ENCODE measurements at places on chromosomes 7 and 10. TPM values are rescaled to one million over a fixed set of nuclear protein-coding genes. Genes with fewer than 3 reads are reported as not detected.
A peak's percentile ranks its signal among the peaks of the same experiment; 100 is the strongest.

- no peak for DNase-seq
- no peaks in the 10 kb centered on the region for H3K4me1 ChIP-seq
- no peaks in the 10 kb centered on the region for H3K27me3 ChIP-seq
- no peak overlapping the region for H3K4me3 ChIP-seq
Observed at GRCh38 chr7:6545398-6546126, 5.7 kb downstream of the GRID2IP start.

DNA sequence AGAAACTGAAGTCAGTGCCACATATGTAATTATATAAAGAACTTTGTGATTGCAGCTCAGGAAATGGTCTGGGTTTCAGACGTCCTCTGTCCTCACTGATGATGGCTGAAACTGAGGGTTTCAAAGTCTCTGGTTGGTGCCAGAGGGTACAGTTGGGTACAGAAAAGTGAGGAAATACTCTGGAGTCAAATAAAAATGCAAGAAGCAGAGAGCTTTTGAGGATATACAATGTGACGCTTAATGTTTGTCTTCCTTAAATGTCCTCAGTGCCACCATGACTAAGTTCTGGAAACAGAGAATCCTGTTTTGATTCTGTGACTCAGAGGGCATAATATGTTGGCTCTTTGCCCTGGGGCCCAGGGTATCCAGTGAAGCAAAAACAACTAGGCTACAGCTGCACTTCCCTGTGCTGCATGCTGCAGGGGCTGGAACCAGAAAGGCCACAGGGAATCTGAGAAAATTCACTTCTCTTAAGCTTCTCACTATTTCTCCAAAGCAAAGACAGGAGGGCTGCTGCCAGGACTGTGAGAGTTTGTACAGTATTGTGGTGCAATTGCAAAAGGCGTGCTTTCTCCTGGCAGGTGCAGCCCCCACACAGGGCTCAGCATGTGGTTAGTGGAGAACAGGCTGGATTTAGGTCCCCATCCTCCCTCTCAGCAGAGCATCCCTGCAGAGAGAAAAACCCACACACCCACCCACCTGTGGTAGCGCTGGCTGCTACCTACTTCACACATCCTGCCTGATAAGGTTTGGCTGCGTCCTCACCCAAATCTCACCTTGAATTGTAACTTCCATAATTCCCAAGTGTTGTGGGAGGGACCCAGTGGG is 169.5 kb upstream of the SVIL start:
- H3K27me3 ChIP-seq: no peaks in the 10 kb centered on the region
- H3K27ac ChIP-seq: peak overlapping the region; percentile 81
- H3K36me3 ChIP-seq: no peaks in the 10 kb centered on the region

GRCh38 chr7:67825356-67825755 is 828.7 kb downstream of the TYW1 start:
- no peak for DNase-seq
- no peak overlapping the region for H3K27ac ChIP-seq
- no peak overlapping the region for H3K4me3 ChIP-seq
- H3K27me3 ChIP-seq: no peaks in the 10 kb centered on the region
- no peaks in the 10 kb centered on the region for H3K36me3 ChIP-seq

- no peak overlapping the region for H3K27ac ChIP-seq
- H3K4me1 ChIP-seq: no peaks in the 10 kb centered on the region
- DNase-seq: no peak
- no peaks in the 10 kb centered on the region for H3K27me3 ChIP-seq
- peaks cover 6% of the 10 kb centered on the region for H3K36me3 ChIP-seq
Observed at GRCh38 chr7:157411580-157411979, 74.8 kb downstream of the DNAJB6 start.

DNA sequence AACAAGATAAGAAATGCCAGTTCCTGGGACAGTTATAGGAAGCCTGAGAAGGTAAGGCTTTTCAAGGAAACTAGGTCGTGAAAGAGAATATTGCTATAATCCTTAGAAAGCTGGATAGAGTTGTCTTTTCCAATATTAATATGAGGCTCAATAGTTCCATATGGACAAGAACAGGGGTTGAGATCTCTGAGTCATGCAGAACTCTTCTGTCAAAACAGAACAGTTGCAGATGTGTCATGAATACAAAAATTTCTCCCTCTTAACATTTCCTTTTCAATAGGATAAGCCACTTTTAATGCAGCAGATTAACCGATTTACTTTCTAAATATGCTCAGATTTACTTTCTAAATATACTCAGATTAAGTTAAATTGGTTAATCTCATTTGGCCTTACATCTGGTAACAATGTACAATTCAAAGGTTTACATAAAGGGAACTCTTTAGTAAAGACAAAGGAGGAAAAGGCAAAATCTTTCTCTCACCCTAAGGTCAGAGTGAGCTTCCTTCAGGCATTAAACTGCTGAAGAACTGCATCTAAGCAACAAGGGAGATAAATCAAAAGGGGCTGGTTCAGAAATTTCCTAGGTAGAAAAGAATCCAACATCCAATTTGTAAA is 104.7 kb upstream of the PCDH15 start:
- no peak for DNase-seq
- H3K4me1 ChIP-seq: no peaks in the 10 kb centered on the region
- H3K27me3 ChIP-seq: no peaks in the 10 kb centered on the region

DNA sequence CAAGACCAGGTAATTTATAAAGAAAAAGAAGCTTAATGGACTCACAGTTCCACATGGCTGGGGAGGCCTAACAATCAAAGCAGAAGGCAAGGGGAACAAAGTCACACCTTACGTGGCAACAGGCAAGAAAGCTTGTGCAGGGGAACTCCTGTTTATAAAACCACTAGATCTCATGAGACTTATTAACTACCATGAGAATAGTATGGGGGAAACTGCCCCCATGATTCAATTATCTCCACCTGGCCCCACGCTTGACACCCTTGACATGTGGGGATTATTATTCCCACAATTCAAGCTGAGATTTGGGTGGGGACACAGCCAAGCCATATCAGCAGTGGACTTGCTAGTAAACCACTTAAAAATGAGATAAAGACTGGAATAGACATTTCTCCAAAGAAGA is 451.7 kb downstream of the DNAJB9 start:
- no peak for DNase-seq
- no peaks in the 10 kb centered on the region for H3K36me3 ChIP-seq
- no peak overlapping the region for H3K4me3 ChIP-seq
- H3K27me3 ChIP-seq: no peaks in the 10 kb centered on the region

- no peak for DNase-seq
- H3K27ac ChIP-seq: peak overlapping the region; percentile 73
- H3K4me1 ChIP-seq: peaks cover 38% of the 10 kb centered on the region
- no peak overlapping the region for H3K4me3 ChIP-seq
- H3K27me3 ChIP-seq: no peaks in the 10 kb centered on the region
Observed at GRCh38 chr7:47480576-47481538, 101.1 kb downstream of the TNS3 start.

DNA sequence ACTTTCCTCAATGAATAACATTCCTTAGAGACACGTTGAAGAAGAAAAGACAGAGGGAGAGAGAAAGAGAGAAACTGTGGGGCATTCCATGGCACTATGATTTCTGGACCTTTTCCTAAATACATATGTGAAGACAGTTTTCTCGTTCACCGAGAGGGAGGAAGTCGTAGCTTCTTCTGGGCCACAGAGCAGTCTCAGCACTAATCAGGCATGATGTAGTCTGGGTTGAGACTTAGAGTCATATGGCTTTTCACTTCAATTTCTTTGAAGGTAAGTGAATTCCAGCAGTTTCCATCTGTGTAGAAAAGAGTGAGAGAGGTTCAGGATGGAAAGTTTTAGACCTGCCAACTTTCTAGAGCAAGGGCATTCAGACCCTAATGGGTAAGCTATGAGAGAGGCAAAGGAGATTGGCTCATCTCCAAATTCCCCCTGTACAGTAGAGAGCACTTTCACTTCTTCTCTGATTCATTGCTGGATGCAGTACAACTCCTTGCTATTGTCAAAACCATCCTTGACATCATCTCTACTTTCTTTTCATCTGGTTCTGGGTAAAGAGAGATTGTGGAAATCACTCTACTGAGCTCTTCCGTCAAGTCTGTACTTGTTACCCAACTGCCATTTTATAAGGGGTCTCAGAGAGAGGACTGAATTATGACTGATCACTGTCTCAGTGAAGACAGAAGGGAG is 31.5 kb upstream of the OR9A4 start:
- H3K36me3 ChIP-seq: no peaks in the 10 kb centered on the region
- H3K27ac ChIP-seq: no peak overlapping the region
- H3K27me3 ChIP-seq: no peaks in the 10 kb centered on the region
- no peak for DNase-seq

- no peaks in the 10 kb centered on the region for H3K36me3 ChIP-seq
- H3K27me3 ChIP-seq: no peaks in the 10 kb centered on the region
- no peaks in the 10 kb centered on the region for H3K4me1 ChIP-seq
- no peak overlapping the region for H3K27ac ChIP-seq
- no peak overlapping the region for H3K4me3 ChIP-seq
Observed at GRCh38 chr10:127283576-127283975, 87.2 kb upstream of the INSYN2A start.

DNA sequence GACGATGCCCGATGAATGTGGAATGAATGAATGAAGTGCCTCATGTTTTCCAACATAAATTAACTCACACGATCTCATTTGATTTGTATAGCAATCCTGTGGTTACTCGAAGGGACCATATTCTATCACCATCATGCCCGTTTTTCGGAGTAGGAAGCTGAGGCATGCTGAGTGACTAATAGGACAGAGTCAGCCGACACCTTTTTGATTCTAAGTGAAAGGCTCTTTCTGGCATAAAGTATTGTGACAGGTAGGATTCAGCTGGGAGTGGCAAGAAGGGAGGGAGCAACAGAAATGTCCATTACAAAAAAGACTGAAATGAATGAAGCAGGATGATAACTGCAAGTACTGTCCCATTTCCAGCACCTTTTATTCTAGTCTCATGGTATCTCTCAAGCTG is 55.7 kb downstream of the KLRG2 start:
- no peak overlapping the region for H3K27ac ChIP-seq
- no peaks in the 10 kb centered on the region for H3K27me3 ChIP-seq
- no peaks in the 10 kb centered on the region for H3K4me1 ChIP-seq
- no peak for DNase-seq

GRCh38 chr10:5654218-5654755 is 12.1 kb downstream of the ASB13 start:
- no peak overlapping the region for H3K27ac ChIP-seq
- H3K36me3 ChIP-seq: no peaks in the 10 kb centered on the region
- H3K4me1 ChIP-seq: peaks cover 53% of the 10 kb centered on the region
- DNase-seq: no peak
- no peak overlapping the region for H3K4me3 ChIP-seq
- no peaks in the 10 kb centered on the region for H3K27me3 ChIP-seq

- no peaks in the 10 kb centered on the region for H3K36me3 ChIP-seq
- H3K27ac ChIP-seq: no peak overlapping the region
- no peak overlapping the region for H3K4me3 ChIP-seq
- DNase-seq: no peak
- no peaks in the 10 kb centered on the region for H3K27me3 ChIP-seq
- peaks cover 2% of the 10 kb centered on the region for H3K4me1 ChIP-seq
Observed at GRCh38 chr7:105934572-105935185, 28.4 kb upstream of the CDHR3 start.

- no peaks in the 10 kb centered on the region for H3K27me3 ChIP-seq
- H3K36me3 ChIP-seq: peaks cover 2% of the 10 kb centered on the region
- peaks cover 22% of the 10 kb centered on the region for H3K4me1 ChIP-seq
- no peak overlapping the region for H3K4me3 ChIP-seq
- DNase-seq: no peak
Observed at GRCh38 chr7:29214056-29214455, 19.5 kb downstream of the CHN2 start.

DNA sequence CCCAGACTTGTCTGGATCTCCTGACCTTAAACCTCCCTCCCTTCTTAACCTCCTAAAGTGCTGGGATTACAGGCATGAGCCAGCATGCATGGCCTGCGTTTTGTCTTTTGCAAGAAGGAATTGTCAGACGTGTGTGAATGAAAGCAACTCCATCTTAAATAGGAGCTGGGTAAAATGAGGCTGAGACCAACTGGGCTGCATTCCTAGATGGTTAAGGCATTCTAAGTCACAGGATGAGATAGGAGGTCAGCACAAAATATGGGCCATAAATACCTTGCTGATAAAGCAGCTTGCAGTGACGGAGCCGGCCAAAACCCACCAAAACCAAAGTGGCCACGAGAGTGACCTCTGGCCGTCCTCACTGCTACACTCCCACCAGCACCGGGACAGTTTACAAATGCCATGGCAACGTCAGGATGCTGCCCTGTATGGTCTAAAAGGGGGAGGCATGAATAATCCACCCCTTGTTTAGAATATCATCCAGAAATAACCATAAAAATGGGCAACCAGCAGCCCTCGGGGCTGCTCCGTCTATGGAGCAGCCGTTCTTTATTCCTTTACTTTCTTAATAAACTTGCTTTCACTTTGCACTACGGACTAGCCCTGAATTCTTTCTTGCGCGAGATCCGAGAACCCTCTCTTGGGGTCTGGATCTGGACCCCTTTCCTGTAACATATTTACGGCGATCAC is 41.2 kb upstream of the SDK1 start:
- no peaks in the 10 kb centered on the region for H3K36me3 ChIP-seq
- H3K27me3 ChIP-seq: no peaks in the 10 kb centered on the region
- no peak overlapping the region for H3K27ac ChIP-seq
- H3K4me1 ChIP-seq: no peaks in the 10 kb centered on the region

CTNNA3 gene
- total RNA-seq: 1.4 TPM

PRKCQ gene
- 3.3 TPM for total RNA-seq

STAG3 gene
- total RNA-seq: 1.1 TPM
